ENCODE measurements at places on chromosomes 3 and 15.

- peak; percentile 55 for DNase-seq
Measured at GRCh38 chr3:190620886-190621608, 107.2 kb downstream of the IL1RAP start.

GRCh38 chr15:95864467-95864886 lies 466.0 kb upstream of the NR2F2 start:
- no peak for DNase-seq

DNA sequence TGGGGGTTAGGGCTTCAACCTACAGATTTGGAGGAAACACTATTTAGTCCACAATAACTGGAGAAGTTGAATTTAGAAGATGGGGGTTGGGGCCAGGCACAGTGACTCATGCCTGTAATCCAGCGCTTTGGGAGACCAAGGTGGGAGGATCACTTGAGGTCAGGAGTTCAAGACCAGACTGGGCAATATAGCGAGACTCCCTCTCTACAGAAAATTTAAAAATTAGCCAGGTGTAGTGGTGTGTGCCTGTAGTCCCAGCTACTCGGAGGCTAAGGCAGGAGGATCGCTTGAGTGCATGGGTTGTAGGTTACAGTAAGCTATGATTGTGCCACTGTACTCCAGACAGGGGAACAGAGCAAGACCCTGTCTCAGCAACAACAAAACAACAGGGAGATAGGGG lies 5.0 kb upstream of the DYNLT2B start:
- no peak for DNase-seq

DNA sequence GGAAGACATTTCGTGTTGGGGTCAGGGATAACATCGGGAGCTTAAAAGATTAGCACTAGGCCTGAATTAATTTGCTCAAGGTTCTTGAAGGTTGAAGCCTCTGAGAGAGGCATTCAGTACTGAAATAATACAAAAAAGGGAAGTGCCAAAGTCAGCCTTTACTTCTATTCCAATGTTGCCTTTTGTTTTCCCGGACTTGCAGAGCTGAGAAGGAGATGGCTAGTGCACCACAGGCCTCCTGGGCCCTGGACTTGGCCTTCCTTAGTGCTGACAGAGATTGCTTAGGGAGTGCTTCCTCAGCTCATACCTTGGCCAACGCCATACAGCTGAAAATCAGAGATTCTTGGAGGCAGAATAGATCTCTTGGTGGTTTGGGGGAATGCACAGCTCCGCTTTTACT lies 333.6 kb upstream of the TBL1XR1 start:
- no peak for DNase-seq

- no peak for DNase-seq
Measured at GRCh38 chr3:59808446-59808845, 758.6 kb upstream of the CFAP20DC start.

GRCh38 chr15:71106802-71107500 lies 8.3 kb upstream of the THSD4 start:
- no peak for DNase-seq

DNA sequence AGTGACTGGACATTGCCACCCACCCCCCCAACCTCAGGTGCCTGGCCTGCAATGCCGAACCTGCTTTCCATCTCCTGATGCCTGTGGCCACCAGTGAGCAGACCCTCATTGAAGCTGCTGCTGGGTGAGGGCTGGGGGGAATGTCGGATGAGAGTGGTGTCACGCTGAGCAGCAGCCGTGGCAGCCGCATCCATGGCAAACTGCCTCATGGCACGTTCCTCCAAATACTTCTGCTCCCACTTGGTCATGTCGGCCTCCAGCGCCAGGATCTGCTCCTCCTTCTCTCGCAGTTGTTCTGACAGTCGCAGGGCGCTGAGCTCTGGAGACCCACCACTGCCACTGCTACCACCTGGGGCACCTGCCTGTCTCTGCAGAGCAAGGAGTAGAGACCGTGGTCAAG lies 14.2 kb downstream of the AMOTL2 start:
- no peak for DNase-seq

- no peak for DNase-seq
Measured at GRCh38 chr15:52082197-52083036, 30.2 kb downstream of the BCL2L10 start.

GRCh38 chr3:187507266-187507665 lies 139.1 kb downstream of the RTP4 start:
- no peak for DNase-seq

DNA sequence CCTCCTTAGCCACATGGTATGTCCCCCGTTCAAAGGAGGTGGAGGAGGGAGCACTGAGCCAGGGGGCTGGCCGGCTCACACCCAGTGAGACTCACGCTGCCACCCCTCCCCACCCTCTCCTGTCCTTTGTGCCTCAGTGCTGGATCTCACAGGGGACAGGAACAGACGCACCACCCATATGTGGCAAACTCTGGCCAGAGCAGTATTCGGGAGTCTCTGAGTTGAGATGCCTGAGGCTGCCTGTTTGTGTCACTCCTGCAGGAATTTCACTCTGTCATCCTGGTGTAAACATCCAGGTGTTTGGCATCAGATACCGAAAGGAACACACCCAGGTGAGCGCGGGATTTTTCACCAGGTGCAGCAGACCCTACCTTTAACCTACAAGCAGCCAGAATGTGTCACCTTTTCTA lies 25.7 kb downstream of the RGMA start:
- DNase-seq: no peak

DNA sequence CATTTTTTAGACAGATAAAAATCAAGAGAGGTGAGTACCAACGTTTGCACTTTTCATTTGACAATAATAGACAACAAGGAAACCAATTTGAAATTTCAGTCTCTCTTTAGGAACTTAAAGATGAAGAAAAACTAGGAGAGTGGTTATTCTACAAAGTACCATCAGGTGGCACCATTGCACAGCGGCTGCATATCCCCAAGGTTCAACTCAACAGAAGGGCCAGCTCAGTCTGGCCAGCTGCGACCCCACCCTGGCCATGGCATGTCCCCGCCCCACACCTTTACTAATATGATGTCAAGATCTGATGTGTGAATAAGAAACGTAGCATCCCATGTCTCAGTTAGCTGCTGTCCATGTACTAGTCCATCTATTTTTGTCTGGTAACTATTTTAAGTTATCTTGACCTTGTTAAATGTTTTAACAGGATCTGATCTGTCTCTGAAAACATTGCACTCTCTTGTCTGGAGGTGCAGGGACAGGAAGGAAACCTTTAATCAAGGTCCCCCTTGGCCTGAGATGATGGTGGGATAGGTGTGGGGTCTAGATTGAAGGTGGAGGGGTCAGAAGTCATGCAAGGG lies 35.5 kb upstream of the CGNL1 start:
- DNase-seq: peak; percentile 74

GRCh38 chr3:30628901-30629590 lies 22.6 kb downstream of the TGFBR2 start:
- DNase-seq: peak; percentile 60

- no peak for DNase-seq
Measured at GRCh38 chr15:57356178-57356577, 20.1 kb upstream of the CGNL1 start.

- peak; percentile 27 for DNase-seq
Measured at GRCh38 chr3:171457607-171458061, 2.6 kb downstream of the TNIK start.

- no peak for DNase-seq
Measured at GRCh38 chr3:108488631-108489030, 21.8 kb downstream of the MYH15 start.

GRCh38 chr15:63915873-63916771 lies 82.4 kb upstream of the HERC1 start:
- DNase-seq: no peak

DNA sequence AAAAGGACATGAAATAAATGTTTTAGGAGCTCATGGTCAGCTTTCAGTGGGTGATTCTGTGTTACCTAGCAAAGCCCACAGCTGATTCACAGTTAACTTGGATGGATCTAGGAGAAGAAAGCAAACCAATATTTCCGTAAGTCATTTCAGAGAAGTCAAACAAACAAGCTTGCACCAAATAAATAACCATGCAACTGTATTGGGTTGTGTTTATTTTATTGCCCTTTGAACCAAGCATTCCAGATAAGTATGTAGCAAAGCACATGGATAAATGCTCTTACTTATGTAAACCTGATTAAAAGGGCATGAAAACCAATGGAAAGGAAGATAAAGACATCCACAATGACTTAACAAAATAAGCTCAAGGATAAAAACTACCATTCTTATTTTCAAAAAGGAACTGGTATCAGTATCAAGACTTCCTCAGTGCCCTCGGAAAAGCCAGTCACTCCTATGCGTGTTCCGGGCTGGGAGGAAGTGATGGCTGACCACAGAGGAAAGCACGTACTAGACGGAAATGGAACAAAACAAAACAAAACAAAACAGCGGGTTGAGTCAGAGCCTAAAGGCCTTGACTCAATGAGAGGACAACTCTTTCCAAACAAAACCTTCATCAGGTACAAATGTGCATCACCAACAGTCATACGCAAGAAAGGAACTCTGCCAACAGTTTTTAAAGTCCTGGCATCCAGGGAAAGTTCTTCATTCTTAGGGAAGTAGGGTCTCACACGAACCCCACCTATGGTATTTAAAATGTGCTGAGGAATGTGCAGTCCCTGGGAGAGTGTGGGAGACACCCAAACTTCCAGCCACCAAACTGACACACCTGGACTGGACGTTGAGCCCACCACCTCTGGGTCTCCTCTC lies 103.3 kb downstream of the SNRK start:
- DNase-seq: peak; percentile 80

GRCh38 chr15:51114437-51115119 lies 19.9 kb upstream of the TNFAIP8L3 start:
- peak; percentile 48 for DNase-seq

GRCh38 chr15:47366884-47367283 lies 350.4 kb upstream of the SEMA6D start:
- DNase-seq: no peak

- DNase-seq: no peak
Measured at GRCh38 chr3:177263615-177264368, 66.5 kb upstream of the TBL1XR1 start.

- peak; percentile 32 for DNase-seq
Measured at GRCh38 chr15:51382787-51383186, 41.3 kb downstream of the GLDN start.

DNA sequence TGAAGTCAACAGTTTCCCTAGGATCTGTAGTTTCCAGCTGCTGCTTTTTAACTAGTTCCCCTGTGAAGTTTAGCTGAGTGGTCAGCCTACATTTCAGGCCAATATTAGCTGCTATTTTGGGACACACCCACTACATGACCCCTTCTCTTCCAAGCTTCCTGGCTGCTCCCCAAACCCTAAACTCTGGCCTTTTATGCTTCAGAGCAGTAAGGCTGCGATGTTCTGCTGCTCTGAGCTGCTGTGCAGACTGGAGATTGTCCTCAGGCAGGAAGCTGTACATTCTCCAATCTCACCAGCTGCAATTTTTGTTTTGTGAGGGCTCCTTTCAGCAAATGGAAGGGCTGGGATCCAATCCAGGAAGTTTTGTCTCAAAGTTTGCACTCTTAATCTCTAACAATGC lies 48.0 kb upstream of the WDR72 start:
- no peak for DNase-seq

DNA sequence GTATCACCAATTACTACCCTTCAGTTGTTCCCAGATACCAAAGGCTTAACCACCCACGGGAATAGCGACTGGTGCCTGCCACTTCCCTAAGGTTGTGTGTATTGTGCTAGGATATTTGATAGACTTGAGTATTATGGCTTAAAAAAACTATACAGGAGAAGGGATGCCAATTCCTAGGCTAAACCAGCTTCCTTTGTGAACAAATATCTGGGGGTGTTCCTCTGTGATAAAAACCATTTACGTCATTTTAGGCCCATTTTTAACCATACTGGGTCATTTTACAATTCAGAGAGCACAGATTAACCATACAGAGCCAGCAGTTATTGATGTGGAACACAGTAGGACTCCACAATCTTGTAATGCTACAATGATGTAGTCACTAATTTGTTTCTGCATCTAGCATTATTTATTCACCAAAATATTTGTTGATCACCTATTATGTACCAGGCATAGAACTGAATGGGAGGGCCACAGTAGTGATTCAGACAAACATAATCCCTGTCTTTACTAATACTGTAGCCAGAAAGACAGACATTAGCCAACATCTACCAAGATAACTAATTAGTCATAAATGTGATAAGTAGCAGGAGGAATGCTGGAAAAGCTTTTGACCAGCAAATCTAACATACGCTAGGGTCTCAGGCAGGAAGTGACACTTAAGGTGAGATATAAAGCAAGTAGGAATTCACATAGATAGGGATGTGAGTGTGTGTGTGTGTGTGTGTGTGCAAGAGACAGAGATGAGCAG lies 184.8 kb downstream of the MECOM start:
- no peak for DNase-seq

DNA sequence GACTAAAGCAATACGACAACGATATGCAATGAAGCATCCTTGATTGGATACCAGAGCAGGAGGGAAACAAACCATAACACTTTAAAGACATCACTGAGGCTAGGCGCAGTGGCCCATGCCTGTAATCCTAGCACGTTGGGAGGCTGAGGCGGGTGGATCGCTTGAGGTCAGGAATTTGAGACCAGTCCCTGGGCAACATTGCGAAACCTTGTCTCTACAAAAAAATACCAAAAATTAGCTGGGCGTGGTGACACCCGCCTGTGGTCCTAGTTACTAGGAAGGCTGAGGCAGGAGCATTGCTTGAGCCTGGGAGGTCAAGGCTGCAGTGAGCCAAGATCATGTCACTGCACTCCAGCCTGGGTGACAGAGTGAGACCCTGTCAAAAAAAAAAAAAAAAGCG lies 33.9 kb upstream of the BHLHE40 start:
- DNase-seq: no peak

GRCh38 chr15:29091666-29092065 lies 178.0 kb downstream of the NSMCE3 start:
- DNase-seq: no peak

DNA sequence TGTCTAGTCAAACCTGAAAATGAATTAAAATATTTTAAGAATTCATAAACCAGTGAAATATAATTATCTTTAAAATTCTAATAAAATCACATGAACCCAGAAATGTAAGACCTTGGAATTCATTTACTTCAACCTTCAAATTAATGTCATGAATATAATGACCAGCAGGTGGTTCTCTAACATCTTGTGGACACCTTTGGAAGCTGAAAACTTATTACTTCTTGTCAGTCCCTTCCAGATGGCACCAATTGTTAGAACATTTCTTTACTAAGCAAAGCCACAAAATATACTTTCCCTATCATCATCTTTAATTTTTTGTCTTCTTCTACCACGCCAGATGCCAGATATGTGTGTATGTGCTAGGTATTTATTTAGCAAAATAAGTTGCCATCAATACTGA lies 240.0 kb downstream of the MBNL1 start:
- no peak for DNase-seq

GRCh38 chr3:72887705-72888545 lies at the start of gene GXYLT2:
GXYLT2 (plus strand) TSS chr3:72888046; CDS start chr3:72888234, 188 bp downstream.
- DNase-seq: peak; percentile 29

- no peak for DNase-seq
Measured at GRCh38 chr3:169699536-169700050, 36.1 kb upstream of the MECOM start.

- no peak for DNase-seq
Measured at GRCh38 chr15:60781211-60781713, 302.3 kb upstream of the ICE2 start.

GRCh38 chr3:123390865-123391600 lies 57.9 kb downstream of the ADCY5 start:
- no peak for DNase-seq

- no peak for DNase-seq
Measured at GRCh38 chr3:125143982-125144652, 68.4 kb downstream of the SLC12A8 start.

Data from inflammatory macrophage treated with lipopolysaccharide for 1 hour (primary cell).